Activated T-helper 9 cell treated with anti-CD3 and anti-CD28 coated beads, Interleukin-2, amount 50 U/mL, for 16 hours (primary cell): ENCODE measurements at places on chromosomes 2 and 18.

- DNase-seq, result no peak
Observed at GRCh38 chr2:70344195-70344594, 42.3 kb upstream of the FAM136A start.

- DNase-seq, result no peak
Observed at GRCh38 chr2:16626997-16627605, 38.5 kb downstream of the CYRIA start.

GRCh38 chr2:232376713-232377112 is 1.8 kb upstream of the ALPP start:
- DNase-seq, result no peak

GRCh38 chr2:208012449-208012848 is 12.9 kb downstream of the PLEKHM3 start:
- DNase-seq, result no peak

GRCh38 chr18:50982802-50983179 is 15.0 kb downstream of the ELAC1 start:
- no peak for DNase-seq

DNA sequence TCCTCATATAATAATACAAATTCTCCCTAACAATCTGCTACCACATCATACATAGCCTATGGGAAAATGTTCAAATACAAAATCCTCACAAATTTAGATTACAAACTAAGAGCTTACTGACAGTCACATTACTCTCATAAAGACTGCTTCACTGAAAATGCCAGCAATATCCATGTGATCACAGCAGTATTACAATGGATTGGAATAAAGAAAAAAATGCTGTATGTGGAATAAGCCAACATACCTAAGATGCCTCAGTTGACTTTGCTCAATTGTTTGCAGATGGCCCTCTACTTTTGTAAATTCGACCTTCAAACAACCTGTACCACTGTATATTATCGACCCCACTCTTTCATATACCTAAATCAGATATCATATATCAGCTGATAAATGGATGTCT is 88.7 kb downstream of the DYM start:
- no peak for DNase-seq

GRCh38 chr2:47323009-47323821 is 79.7 kb upstream of the MSH2 start:
- peak; percentile 30 for DNase-seq

DNA sequence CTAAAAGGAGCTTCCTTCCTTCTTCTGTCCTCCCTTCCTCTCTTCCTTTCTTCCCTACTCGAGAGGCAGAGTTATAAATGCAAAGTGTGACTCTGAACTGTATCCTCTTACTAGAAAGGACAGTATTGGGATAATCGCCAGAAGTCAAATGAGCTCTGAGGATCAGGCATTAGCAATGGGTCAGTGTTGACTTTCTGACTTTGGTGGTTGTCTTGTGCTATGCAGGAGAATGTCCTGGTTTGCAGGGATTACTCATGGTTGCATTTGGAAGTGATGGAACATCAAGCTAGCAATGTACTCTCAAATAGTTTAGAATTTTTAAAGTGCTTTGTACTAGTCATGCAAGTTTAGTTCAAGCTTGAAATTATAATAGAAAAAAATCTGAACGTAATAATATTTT is 115.6 kb downstream of the TXNL1 start:
- DNase-seq, result no peak

- no peak for DNase-seq
Observed at GRCh38 chr2:233811732-233812131, 33.6 kb downstream of the MROH2A start.

DNA sequence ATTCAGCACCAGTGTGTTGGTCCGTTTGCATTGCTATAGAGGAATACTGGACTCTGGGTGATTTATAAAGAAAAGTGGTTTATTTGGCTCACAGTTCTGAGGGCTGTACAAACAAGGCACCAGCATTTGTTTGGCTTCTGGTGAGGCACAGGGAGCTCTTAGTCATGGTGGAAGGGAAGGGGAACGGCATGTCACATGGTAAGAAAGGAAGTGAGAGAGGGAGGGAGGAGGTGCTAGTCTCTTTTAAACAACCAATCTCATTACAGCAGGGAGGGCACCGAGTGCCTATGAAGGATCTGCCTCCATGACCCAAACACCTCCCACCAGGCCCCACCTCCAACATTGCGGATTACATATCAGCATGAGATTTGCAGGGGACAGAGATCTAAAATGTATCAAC is 143.9 kb upstream of the DLX2 start:
- no peak for DNase-seq

- DNase-seq, result no peak
Observed at GRCh38 chr2:84451579-84451978, 7.5 kb downstream of the SUCLG1 start.

DNA sequence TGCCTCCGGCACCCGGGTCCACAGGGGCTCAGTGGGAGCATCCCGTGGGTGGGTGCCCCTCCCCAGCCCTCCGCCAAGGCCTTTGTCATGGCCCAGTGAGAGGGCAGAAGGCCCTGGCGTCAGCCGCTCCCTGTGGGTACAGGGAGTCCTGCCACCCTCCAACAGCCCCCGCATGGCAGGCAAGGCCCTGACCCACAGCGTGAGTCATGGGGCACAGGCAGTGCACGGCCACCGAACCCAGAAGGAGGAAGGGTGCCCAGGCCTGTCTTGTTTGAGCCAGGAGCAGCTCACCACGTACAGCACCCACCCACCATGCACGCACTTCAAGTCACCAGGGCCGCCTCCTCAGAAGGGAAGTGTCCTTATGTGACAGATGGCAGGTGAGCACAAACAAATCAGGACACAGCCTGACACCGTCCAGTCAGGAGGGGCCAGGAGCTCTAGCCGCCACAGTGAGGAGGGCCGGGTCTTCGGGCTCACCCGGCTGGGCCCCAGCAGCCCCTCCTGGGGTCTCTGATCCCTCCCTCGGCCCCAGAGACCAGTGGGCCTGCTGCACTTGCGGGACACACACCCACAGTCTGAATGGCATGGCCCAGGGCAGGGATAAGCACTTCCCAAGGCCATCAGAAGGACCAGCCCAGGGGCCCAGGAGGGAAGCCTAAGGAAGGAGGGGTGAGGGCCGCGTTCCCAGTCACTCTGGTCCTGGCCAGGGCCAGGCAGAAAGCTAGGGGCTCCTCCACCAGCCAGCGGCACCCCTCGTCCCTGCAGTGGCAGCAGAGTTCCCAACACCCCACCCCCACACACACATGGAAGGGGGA is 25.8 kb downstream of the BIN1 start:
- DNase-seq, result peak; percentile 40

- no peak for DNase-seq
Observed at GRCh38 chr2:86413296-86414094, 27.7 kb upstream of the KDM3A start.

GRCh38 chr18:59690186-59690982 is 6.8 kb downstream of the CCBE1 start:
- DNase-seq, result no peak

- DNase-seq, result no peak
Observed at GRCh38 chr2:137383391-137383790, 580.9 kb upstream of the HNMT start.

GRCh38 chr2:120684289-120685065 is 51.2 kb upstream of the GLI2 start:
- no peak for DNase-seq
